ENCODE measurements at places on chromosomes 7 and 10.

GRCh38 chr7:66272321-66272720 is 67.2 kb downstream of the TPST1 start:
- no peak for DNase-seq

DNA sequence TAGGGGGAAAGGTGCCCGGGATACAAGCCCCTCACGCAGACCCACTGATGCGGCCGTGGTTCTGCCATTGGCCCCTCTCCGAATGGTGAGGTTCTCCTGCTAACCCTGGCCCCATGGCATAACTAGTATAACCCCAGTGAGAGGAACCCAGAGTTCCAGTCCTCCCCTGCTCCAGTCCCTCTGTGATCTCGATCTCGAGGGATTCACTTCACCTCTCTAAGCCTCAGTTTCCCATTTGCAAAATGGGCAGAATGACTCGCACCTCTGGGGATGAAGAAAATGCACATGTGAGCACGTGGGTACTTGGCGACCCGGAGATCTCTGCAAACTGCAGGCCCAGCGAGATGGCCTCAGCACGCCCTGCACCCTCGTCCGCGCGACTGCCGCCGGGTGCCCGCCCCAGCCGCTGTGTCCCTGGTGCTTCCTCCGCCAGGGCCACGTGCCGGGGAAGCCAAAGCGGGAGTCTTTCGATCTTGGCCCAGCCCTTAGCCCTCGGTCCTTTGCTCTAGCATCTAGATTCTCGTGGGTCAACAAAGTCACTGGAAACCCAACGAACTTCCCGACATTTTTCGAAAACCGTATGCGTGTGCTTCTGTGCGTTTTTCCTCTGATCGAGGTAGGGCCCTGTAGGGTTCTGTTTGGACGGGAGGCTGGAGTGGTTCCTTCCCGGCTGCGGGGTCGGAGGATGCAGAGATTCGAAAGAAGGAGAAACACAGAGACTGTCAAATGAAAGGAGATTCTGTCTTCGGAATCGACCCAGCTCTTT is 169.8 kb downstream of the UBE2H start:
- DNase-seq = no peak

DNA sequence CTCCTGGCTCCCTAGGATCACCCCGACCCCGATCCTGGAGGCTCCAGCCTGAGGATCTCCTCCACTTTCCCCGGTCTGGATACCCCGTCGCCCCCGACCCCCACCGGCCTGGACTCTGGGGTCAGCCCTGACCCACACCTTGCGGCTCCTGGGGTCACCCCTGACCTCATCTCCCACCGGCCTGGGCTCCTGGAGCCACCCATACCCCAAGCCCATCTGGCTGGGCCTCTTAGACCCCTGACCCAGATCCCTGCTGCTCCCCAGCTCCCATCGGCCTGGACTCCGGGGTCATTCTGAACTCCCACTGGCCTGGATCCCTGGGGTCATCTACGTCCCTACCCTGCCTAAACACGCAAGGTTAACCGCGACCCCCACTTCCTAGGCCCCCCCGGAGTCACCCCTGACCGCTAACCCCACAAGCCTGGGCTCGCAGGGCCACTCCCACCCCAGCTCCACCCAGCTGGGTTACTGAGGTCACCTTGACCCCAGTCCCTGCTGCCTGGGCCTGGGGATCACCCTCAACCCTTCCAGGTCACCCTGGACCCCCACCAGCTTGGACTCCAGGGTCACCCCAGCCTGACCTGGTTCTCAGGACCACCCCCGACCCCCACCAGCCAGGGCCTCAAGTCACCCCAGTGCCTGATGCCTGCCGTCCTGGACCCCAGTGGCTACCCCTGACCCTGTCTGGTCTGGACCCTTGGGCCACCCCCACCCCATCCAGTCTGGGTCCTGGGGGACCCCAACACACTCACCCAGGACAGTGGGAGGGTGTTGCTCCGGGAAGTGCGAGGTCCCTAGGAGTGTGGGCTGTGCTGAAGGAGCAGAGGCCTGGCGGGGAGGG is 1.2 kb downstream of the FOXK1 start:
- no peak for DNase-seq

DNA sequence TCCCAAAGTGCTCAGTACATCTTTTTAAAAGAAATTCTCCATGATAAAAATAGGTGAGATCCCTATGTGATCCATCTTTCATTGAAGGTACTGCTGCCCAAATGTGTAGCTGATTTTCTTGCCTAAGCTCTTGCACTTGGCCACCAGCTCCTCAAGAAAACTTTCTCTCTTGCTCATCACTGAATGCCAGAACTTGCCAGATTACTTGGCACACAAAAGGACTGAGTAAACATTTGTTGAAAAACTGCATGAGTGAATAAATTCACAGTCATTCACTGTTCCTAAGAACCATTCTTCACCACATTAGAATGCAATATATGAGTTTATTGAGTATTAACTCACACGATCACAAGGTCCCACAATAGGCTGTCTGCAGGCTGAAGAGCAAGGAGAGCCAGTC is 99.9 kb downstream of the TRIL start:
- DNase-seq = no peak

DNA sequence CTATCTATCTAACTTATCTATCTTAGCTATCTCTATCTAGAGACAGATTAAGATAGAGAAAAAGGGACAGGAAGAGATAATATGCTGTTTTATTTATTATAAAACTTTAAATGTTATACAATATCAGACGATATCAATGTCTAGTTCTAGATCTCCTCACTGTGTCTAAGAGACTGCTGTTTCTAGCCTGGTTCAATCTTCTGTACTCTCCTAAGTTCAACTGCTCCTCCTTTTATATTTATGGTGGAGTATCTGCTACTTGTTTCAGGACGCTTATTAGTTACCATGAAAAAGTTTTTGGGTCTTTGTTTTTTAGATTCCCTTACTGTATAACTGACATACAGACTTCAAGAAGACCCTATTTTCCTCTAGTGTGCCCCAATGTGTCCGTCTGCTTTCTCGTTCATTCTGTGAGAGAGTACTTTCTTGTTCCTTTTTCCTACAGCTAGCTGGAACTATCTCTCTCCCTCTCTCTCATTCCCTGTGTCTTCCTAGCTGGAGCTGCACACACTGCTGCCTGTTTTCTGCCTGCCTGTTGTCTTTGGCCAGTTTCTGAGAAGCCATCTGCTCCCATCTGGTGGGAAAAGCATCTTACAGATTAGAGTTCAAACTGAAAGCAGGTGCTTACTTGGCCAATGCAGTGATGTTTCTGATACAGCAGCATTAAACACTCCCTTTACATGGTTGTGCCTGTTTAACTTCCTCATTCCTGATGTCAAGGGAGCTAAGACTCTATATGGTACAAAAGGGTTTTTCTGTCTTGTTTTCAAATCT is 49.4 kb upstream of the ARL4A start:
- DNase-seq = no peak

DNA sequence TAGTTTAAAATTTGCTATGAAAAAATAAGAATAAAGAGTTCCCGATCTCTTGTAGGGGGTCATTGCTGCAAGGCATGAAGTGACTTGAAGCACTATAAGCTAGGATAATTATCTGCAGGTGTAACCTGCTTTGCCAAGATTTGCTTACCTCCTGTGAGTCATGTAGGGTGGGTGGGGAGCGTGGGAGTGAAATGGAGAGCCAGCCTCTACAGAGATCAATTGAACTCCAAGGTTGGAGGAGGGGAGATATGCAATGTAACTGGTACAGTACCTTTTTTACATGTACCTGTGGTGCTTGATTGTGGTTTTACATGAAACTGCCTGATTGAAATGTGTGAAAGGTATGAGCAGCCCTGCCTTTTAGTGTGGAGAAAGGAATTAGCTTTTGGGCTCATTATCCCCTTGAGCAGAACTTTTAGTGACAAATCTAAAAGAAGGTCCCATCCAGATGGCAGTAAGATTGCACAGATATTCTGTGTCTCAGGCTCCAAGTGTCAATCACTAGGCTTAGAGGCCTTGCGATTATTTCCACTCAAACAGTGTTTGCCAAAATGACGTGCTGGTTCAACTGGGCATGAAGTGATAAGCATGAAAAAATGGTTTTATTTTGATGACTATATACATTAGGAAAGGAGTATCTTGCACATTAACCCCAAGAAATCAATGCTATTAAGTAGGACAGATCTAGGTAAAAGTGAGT is 138.6 kb upstream of the GRB10 start:
- DNase-seq = no peak

GRCh38 chr7:28106321-28106829 is 74.2 kb downstream of the JAZF1 start:
- DNase-seq = peak; percentile 71

- no peak for DNase-seq
Observed at GRCh38 chr7:128763541-128763940, 12.1 kb downstream of the OPN1SW start.

DNA sequence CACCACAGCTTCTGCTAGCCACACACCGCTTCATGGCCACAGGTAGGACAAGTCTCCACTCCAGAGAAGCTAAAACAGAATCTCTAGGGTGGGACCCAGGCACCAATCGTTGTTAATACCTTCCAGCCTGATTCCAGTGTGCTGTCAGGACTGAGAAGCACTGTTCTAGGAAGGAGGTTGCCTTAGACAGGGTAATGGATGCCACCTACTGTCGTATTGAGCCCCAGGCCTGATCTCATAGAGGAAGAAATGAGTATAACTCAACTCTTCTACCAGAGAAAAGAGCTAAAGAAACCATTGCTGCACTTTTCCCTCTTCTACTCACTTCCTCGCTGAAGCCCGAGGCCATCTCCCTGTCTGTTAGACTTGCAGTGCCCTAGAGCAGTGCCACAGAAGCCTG is 31.8 kb downstream of the CNNM1 start:
- DNase-seq = no peak

GRCh38 chr10:124009231-124010015 is 84.0 kb downstream of the CHST15 start:
- no peak for DNase-seq

GRCh38 chr7:130454959-130455358 is 14.1 kb upstream of the CEP41 start:
- DNase-seq = no peak

DNA sequence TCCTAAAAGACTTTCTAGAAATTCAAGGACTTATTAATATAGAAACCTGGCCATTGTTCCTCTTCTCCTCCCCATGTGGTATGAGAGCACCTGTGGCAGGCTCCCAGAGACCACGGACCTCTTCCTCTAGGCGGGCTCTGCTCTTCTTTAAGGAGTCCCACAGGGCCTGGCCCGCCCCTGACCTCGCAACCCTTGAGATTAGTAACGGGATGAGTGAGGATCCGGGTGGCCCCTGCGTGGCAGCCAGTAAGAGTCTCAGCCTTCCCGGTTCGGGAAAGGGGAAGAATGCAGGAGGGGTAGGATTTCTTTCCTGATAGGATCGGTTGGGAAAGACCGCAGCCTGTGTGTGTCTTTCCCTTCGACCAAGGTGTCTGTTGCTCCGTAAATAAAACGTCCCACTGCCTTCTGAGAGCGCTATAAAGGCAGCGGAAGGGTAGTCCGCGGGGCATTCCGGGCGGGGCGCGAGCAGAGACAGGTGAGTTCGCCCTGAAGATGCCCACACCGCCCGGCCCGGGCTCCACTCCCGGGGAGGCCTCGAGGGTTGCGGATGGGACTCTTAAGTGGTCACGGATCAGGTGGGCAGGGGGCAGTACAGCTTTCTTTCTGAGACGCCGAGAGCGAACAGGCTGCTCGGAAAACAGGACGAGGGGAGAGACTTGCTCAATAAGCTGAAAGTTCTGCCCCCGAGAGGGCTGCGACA is at the start of gene SLC26A4:
Gene SLC26A4, plus strand, starts transcription at position 448 of the 700 bp plus-strand sequence. CDS start 814 bp downstream, outside the sequence.
- DNase-seq = no peak

- no peak for DNase-seq
Observed at GRCh38 chr7:127810113-127810512, 158.1 kb downstream of the SND1 start.

- DNase-seq = no peak
Observed at GRCh38 chr7:424961-425793, 94.5 kb downstream of the PDGFA start.

- DNase-seq = peak; percentile 79
Observed at GRCh38 chr7:80053124-80053523, 81.5 kb upstream of the GNAI1 start.

GRCh38 chr7:23955145-23955544 is 245.1 kb downstream of the STK31 start:
- DNase-seq = no peak

GRCh38 chr7:95811846-95812445 is 39.6 kb downstream of the DYNC1I1 start:
- no peak for DNase-seq

DNA sequence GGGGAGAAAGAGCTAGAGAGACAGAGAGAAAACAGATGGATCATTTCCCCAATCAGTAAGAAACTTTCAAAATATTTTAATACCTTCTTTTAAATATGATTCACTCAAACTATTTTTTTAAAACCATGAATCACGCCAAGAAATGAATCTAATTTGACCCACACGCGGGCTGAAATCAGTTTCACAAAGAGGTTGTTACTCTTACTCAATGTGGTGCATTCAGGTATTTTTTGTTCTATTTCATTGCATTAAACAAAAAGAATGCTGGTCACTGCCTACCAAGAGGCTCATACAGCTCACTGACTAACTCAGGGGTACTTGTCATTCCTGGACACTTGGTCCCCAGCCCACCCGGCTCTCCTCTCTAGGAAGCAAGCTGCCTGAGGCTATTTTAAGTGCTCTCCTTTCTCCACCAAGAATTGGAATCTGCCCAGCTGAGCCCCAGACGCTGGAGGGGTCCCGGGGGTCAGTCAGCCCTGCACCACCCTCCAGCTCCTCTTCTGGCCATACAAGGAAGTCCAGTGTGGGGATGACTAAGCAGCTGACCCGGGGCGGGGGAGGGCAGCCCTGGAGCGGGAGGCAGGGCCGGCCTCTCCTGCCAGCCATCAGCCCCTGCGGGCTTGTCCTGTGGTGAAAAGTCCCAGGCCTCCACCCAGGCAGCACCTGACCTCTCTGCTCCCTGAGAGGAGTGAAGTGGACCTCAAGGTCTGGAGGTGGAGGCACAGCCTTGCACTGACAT is 21.7 kb upstream of the PFKP start:
- no peak for DNase-seq

DNA sequence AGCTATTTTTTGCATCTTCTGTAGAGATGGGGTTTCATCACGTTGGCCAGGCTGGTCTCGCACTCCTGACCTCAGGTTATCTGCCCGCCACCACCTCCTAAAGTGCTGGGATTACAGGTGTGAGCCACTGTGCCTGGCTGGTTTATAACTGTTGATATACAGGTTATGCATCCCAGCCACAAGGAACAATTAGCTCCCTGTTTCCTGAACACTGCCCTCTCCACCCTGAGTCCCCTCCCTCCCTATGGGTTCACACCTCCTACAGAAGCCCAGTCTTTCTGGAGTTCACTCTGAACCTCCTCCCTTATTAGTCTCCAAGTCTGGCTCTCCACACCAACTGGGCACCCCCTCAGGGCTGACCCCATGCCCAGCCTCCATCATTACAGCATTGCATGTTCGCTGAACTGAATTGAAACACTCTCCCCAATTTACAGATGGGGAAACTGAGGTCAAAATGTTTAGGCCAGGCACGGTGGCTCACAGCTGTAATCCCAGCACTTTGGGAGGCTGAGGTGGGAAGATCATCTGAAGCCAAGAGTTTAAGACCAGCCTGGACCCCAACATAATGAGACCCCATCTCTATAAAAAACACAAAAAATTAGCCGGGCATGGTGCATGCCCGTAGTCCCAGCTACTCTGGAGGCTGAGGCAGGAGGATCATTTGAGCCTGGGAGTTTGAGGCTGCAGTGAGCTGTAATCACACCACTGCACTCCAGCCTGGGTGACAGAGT is 1.7 kb upstream of the CLIP2 start:
- no peak for DNase-seq

- DNase-seq = no peak
Observed at GRCh38 chr10:63171255-63171855, 38.2 kb downstream of the NRBF2 start.

- no peak for DNase-seq
Observed at GRCh38 chr10:19785366-19785765, 30.9 kb upstream of the PLXDC2 start.

- no peak for DNase-seq
Observed at GRCh38 chr10:103921248-103921647, 3.3 kb upstream of the STN1 start.

- no peak for DNase-seq
Observed at GRCh38 chr10:29252811-29253689, 35.8 kb upstream of the LYZL1 start.

Measured in NCI-H748 treated with DMSO at 0.1 percent for 48 hours (cell line).